OCI-M1 (cell line): ENCODE measurements at places on chromosomes 2 and 18.

GRCh38 chr2:20665243-20666004 is 1.5 kb upstream of the GDF7 start:
- DNase-seq = no peak

GRCh38 chr2:142694282-142694681 is 183.2 kb upstream of the KYNU start:
- peak; percentile 57 for DNase-seq

GRCh38 chr2:15842758-15843666 is 97.3 kb upstream of the MYCN start:
- no peak for DNase-seq

GRCh38 chr2:129936334-129936934 is 43.0 kb upstream of the RAB6C start:
- DNase-seq = peak; percentile 55

DNA sequence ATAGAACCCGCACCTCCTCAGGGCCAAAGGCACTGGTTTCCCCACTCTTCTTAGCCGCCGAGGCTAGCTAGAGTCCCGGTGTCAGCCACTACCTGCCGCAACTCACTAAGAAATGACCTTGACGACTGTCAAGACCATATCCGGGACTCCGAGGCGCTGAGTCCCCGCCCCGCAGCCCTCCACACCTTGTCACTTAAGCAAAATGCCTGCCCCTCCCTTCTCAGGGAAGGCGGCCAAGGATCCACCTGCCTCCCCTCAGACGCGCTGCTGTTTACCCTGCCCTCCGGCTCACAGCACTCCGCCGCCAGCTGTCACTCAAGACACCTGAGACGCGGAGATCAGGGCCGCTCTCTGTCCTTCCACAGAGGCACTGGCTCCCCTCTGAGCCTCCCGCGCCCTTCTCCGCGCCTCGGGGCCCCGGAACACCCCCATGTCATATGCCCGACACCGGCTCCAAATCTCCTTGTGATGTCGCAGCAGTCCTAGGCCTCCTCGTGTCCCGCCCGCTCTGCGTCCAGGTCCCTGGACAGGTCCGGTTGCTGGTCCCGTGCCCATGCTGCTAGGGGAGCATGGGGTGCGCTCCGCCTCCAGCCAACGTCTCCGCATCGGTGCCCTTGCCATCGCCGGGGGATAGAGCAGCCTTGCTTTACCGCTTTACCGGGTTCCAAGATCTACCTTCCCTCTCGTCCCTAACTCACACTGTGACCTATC is 32.5 kb upstream of the REG3G start:
- DNase-seq = no peak

GRCh38 chr2:118576109-118576855 is 271.2 kb downstream of the EN1 start:
- DNase-seq = no peak

GRCh38 chr2:159617646-159618045 is 1.3 kb upstream of the BAZ2B start:
- DNase-seq = peak; percentile 19

- peak; percentile 56 for DNase-seq
These were observed 136.1 kb downstream of the PARD3B start for GRCh38 chr2:204681412-204681811.

- DNase-seq = peak; percentile 18
These were observed 491.9 kb upstream of the CHAC2 start for GRCh38 chr2:53275743-53276142.

DNA sequence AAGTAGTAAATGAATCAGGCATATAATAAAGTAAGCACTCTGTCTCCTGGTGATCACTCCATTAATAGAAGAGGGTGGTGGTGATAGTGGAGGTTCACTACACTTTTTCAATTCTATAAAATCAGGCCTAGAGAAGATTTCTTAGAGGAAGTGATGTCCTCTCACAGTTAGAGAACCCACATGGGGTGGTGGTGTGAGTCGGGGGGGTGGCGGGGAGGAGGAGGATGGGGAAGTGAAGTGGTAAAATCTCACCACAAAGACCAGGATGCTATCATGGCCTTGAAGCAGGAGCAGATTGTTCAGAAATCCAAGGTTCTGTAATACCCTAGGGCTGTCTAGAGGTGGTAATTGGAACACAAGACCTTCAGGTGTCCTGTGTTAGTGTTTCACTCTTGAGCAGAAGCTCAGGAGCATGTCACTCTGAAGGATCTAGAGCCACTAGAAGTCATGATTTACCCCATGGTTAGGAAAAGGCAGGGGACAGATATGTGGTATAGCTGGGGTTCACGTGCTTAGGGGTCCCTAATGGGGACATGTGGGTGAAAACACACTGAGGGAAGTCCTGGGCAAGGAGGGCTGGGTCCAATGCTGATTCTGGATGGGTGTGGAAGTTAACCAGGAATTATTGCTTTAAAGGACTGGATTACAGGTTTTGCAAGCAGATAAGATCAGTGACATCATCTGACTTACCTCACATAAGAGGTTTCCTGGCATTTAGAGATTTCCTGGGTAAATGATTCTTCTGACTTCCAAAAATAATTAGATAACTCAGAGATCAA is 31.0 kb downstream of the RNF125 start:
- peak; percentile 63 for DNase-seq

DNA sequence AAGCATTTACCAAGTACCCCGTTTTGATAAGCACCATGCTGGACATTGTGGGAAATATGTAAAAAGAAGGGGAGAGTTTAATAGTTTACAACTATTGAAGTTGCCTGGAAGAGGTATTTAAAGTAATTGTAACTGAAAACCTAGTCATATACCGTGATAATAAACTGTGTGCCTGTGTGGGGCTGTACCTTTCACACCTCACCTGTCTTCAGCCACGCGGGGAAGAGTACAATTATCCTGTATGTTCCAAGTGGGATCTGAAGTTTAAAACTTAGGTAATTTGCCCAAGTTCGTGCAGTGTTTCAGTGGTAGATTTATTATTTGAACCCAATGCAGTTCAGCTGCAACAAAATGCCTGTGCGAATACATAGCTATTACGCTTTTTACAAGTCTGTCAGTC is 128.2 kb upstream of the TMEM200C start:
- DNase-seq = no peak

- DNase-seq = peak; percentile 70
These were observed 11.0 kb downstream of the TTN start for GRCh38 chr2:178796079-178796677.

GRCh38 chr2:98709535-98709934 is 21.4 kb downstream of the MGAT4A start:
- DNase-seq = no peak

GRCh38 chr2:126664234-126664633 is 8.3 kb downstream of the GYPC start:
- peak; percentile 48 for DNase-seq
